ENCODE measurements at places on chromosomes 7 and 10. TPM values are rescaled to one million over a fixed set of nuclear protein-coding genes. Genes with fewer than 3 reads are reported as not detected.

SPDYE8 gene
- total RNA-seq = not detected

GPR85 gene
- 1.1 TPM for total RNA-seq

TCERG1L gene
- not detected for total RNA-seq

EIF5AL1 gene
- total RNA-seq = under 0.01 TPM

GPR158 gene
- 0.16 TPM for total RNA-seq

EPHB4 gene
- total RNA-seq = 31.3 TPM

OPALIN gene
- not detected for total RNA-seq

FKBP6 gene
- total RNA-seq = not detected

ABCB4 gene
- 0.49 TPM for total RNA-seq

BAMBI gene
- total RNA-seq = 5.3 TPM

DOCK4 gene
- 28.5 TPM for total RNA-seq

NRP1 gene
- 46.0 TPM for total RNA-seq

SLC25A28 gene
- total RNA-seq = 65.1 TPM

WNT2 gene
- total RNA-seq = under 0.01 TPM

LRIT1 gene
- total RNA-seq = not detected

VCL gene
- 179 TPM for total RNA-seq

GNG11 gene
- total RNA-seq = 26.8 TPM

ALDH18A1 gene
- 20.0 TPM for total RNA-seq

MACC1 gene
- under 0.01 TPM for total RNA-seq

CTTNBP2 gene
- total RNA-seq = 4.9 TPM

SLC18A3 gene
- total RNA-seq = 0.68 TPM

APBB1IP gene
- total RNA-seq = 3.5 TPM

ECHDC3 gene
- 13.8 TPM for total RNA-seq

SFTPA1 gene
- total RNA-seq = not detected

JCAD gene
- total RNA-seq = 99.7 TPM

ADRA2A gene
- total RNA-seq = 2.8 TPM

TRIM50 gene
- total RNA-seq = not detected

TWIST1 gene
- total RNA-seq = 17.8 TPM

PRTFDC1 gene
- 13.2 TPM for total RNA-seq

IDI2 gene
- total RNA-seq = not detected

HNRNPH3 gene
- 60.2 TPM for total RNA-seq

TDRD1 gene
- total RNA-seq = under 0.01 TPM

INSYN2A gene
- total RNA-seq = 1.1 TPM

TRPV5 gene
- not detected for total RNA-seq

KEL gene
- total RNA-seq = not detected

Measured in sigmoid colon (tissue), 7 donors.